ENCODE measurements at places on chromosomes 1 and 21.
A peak's percentile ranks its signal among the peaks of the same experiment; 100 is the strongest.

DNA sequence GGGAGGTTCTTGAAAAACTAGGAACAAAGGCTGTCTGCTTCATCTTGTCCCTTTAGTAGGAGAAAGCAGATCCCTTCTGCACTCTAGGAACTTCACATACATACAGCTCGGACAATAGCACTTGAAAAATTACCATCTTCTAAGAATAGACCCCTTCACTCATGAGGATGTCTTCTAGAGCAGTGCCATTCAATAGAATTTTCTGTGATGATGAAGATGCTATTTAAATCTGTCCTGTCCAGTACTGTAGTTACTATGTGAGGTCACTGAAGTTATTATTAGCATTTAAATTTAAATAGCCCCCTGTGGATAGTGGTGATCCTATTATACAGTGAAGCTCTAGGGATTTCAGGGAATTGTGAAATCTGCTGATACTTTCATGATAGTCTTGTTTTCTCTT lies 46.4 kb upstream of the RAB3GAP2 start:
- no peak for DNase-seq

- DNase-seq: no peak
Observed at GRCh38 chr1:111873460-111874030, 115.9 kb downstream of the KCND3 start.

DNA sequence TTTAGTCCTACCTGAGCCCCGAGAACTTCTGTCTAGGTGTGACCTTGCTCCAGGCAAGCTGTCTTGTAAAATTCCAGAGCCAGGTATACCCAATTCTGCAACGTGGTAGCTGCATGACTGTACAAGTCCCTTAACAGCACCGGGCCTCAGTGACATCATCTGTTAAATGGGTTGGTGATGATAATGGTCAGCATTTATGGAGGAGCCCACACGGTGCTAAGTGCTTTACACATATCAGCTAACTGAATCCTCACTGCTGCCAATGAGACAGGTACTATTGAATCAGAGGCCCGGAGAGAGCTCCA lies 37.2 kb upstream of the PADI1 start:
- no peak for DNase-seq

DNA sequence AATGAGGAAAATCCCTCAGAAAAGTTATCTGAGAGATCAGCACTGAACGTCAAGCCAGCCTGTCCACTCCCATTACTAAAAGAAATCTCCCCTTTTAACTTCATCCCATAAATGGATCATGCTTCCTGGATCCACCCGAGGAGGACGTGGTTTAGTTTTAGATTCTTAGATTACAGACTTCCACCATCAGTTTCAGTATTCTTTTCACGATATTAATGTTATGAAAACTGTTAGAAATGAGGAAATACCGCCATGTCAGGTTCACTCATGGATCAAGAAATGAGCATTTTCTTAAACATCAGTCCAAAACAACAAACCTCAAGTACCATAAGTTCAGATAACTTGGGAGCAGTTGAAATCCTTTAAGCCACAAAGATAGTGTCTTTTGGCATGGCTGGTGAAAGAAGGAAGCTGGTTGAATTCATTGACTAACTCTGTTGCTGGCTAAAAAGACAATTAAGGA lies 49.8 kb downstream of the NFIA start:
- DNase-seq: no peak

DNA sequence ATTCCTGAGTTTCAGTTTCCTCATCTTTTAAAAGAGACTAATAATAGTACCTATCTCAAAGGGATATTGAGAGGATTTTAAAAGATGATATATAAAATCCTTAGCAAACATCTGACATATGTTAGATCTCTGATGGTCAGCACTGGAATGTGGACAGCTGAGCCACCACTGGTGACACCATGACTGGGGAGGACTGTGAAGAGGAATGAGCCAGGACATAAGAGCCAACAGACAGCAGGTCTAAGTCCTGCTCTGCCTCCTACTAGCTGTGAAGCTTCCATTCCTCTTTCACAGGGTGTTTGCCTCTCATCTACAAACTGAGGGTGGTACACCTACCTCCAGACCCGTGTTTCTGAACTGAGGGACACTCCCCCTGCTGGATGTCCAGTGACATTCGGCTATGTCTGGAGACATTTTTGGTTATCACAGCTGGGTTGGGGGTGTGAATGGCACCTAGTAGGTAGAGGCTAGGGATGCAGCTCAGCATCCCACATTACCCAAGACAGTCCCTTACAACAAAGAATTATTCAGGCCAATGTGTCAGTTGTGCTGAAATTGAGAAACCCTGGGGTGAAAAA lies 109.1 kb upstream of the OLIG2 start:
- no peak for DNase-seq

- peak; percentile 35 for DNase-seq
Observed at GRCh38 chr1:43452789-43453441, 816 bp downstream of the HYI start.

GRCh38 chr21:45003331-45004058 lies 63.7 kb downstream of the SLX9 start:
- no peak for DNase-seq

- DNase-seq: peak; percentile 15
Observed at GRCh38 chr1:155499953-155500639, 62.5 kb downstream of the ASH1L start.

GRCh38 chr1:33008051-33008914 lies 28.4 kb downstream of the AK2 start:
- DNase-seq: no peak

- DNase-seq: no peak
Observed at GRCh38 chr21:28899744-28900143, 92.9 kb downstream of the LTN1 start.

- no peak for DNase-seq
Observed at GRCh38 chr1:96955307-96956012, 233.9 kb downstream of the PTBP2 start.

DNA sequence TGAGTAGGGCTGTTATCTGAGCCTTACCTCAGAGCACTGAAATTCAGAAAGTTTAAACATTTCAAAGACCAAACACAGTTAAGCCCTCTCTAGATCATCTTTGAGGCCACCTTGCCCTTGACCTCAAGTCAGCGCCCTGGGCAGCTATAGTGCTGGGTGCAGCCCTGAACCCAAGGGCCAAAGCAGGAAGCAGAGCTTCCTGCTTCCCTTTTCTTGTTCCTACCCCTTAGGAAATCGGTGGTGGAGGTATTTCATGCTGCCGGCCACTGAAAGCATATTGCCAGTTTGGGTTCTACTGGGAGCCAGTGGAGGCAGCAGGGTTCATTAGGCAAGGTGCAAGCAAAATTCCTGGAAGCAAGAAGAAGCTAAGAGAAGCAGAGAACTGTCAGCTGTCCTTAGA lies 26.1 kb downstream of the CD244 start:
- no peak for DNase-seq

GRCh38 chr1:115432061-115432460 lies 94.0 kb upstream of the NGF start:
- no peak for DNase-seq

- DNase-seq: no peak
Observed at GRCh38 chr1:23963617-23964234, 4.1 kb downstream of the PNRC2 start.

GRCh38 chr1:14986168-14986567 lies 167.4 kb upstream of the TMEM51 start:
- DNase-seq: no peak

GRCh38 chr1:242623756-242624155 lies 99.3 kb upstream of the PLD5 start:
- DNase-seq: no peak

- no peak for DNase-seq
Observed at GRCh38 chr1:183435497-183435896, 17.3 kb upstream of the NMNAT2 start.

DNA sequence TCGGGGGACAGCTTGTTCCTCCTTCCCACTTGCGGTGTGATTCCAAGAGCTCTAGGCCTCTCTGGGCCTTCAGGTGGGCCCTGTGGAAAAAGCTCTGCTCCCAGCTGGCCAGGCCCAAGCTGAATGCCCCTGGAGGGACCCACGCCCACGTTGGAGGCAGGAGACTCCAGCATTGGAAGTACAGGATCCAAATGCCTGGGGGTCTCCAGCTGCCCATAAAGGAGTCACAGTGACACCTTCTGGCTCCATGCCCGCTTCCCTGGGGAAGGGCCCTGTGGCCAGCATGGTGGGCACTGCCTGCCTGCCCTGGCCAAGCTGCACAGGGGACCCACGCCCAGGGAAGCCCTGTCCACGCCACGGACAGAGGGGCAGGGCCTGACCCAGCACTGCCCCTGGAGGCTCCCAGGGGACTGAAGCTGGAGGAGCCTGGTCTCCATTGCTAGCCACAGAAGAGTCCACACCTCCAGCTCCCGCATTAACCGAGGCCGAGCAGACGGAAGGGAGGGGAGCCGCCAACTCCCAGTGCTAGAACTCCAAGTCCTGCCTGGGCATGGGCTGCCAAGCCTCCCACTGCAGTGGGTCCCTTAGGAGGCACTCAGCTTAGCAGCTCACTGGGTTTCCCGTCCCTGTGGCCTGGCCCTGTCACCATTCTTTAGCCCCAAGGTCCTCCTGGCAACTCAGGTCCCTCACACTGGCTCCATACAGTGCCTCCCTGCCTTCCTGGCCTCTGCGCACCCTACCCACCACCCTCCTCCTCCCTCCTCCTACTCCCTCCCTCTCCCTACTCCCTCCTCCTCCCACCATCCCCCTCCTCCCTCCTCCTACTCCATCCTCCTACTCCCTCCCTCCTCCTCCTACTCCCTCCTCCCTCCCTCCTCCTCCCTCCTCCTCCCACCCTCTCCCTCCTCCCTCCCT lies 41.9 kb downstream of the WNT9A start:
- no peak for DNase-seq

- DNase-seq: no peak
Observed at GRCh38 chr1:226674892-226675714, 64.0 kb downstream of the ITPKB start.

DNA sequence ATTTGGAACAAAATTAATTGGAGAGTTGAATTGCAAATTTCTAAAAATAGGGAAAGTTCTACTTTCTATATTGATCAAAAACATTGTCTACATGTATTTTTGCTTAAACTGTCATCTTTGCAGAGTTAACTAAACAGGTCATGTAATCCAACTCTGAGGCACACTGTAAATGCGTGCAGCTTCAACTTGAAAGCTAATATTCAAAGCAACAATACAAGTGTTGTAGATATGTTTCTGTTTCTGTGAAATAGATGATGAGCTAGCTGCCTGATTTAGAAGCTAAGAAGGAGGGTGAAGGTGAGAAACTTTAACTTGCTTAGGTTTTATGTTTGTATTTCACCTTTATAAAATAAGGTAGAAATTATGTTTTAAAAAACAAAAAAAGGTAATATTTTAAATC lies 77.2 kb downstream of the IVNS1ABP start:
- DNase-seq: no peak

GRCh38 chr1:171922999-171923398 lies 81.7 kb downstream of the DNM3 start:
- DNase-seq: no peak

GRCh38 chr21:42739061-42739931 lies 85.9 kb downstream of the PDE9A start:
- DNase-seq: no peak

DNA sequence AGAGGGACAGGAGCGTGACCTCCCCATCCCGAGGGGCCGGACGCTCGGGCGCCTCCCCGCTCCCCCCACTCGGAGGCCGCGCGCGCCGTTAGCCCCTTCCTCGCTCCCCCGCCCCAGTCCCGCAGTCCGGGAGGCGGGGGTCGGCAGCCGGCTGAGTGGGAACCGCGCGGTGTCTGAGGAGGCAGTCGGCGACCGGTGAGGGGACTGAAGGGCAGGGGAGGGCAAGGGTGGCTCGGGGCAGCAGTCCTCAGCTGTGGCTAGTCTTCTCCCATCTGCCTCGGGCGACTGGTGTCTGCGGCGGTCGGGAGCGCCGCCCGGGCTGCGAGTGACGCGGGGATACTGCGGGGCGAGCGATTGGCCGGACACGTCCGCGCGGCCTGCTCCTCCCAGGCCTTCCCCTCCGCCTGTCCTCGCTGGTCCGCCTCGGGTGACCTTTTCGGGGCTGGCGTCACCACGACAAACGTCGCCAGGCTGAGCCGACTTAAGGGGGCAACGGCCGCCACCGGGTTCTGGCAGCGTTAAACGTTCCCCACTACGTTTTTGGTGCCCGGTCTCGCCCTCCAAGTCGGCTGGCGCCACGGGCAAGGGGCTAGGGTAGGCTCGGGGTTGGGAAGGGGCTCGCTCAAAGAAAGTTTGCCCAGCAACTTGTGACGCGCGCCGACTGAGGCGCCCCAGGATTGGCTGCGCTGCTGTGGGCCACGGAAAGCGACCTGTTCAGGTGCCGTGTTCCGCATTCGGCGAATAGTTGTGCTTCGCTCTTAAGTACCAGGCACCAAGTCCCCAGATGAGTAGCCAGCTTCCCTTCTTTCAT lies 538 bp downstream of the ZNF672 start:
- peak; percentile 86 for DNase-seq

- DNase-seq: no peak
Observed at GRCh38 chr1:18794051-18794450, 65.4 kb downstream of the TAS1R2 start.

GRCh38 chr1:14487671-14488070 lies 110.8 kb upstream of the KAZN start:
- DNase-seq: no peak
